Renal cortex interstitium (tissue), 15 donors: ENCODE measurements at places on chromosomes 1 and 21.

- no peak for DNase-seq
These were observed 149.2 kb upstream of the PLD5 start for GRCh38 chr1:242673652-242674051.

- DNase-seq = peak; percentile 67
These were observed at the start of gene GSTM4 for GRCh38 chr1:109655615-109656519. Gene GSTM4 (plus strand): TSS chr1:109656099. CDS start chr1:109656390, 291 bp downstream.

GRCh38 chr1:201739492-201740085 lies 89.4 kb upstream of the IPO9 start:
- no peak for DNase-seq

GRCh38 chr1:37347104-37347649 lies 127.2 kb upstream of the ZC3H12A start:
- DNase-seq = no peak

GRCh38 chr1:152461544-152461943 lies 47.5 kb upstream of the CRNN start:
- DNase-seq = no peak
